Left renal pelvis (tissue), 4 donors: ENCODE measurements at places on chromosomes 3 and 15. TPM values are rescaled to one million over a fixed set of nuclear protein-coding genes. Genes with fewer than 3 reads are reported as not detected.

DNA sequence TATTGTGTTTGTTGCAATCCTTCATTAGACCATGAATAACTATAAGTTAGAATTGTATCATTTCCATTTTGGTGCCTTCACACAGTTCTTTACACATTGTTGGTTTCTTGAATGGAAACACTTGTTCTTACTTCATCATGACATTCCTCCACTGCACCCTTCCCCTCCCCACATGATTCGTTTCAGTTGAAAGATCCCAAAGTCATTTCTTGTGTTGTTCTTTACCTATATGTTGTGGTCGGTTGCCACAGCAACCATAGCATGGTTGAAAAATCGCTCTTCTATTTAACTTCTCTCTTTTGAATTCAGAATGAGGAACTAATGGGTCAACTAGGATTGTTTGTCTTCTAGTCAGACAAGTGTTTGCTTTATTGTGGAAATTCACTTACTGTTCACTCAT lies 103.3 kb downstream of the IL1RAP start:
- peak; percentile 42 for DNase-seq

RPL32 gene
- 2,167 TPM for polyA plus RNA-seq

DNA sequence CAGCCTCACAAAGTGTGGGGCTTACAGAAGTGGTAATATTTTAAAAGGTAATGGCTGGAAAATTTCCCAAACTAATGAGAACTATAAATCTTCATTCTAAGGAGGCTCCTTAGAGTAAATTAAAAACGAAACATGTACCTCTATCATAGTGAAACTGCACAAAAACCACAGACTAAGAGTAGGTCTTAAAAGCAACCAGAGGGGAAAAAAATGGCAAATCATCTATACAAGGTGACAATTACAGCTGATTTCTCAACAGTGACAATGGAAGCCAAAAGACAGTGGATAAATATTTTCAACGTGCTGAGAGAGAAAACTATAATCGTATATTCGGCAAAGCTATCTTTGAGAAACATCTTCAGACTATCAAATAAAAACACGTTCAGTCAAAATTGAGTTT lies 20.6 kb downstream of the HEG1 start:
- no peak for DNase-seq

DNA sequence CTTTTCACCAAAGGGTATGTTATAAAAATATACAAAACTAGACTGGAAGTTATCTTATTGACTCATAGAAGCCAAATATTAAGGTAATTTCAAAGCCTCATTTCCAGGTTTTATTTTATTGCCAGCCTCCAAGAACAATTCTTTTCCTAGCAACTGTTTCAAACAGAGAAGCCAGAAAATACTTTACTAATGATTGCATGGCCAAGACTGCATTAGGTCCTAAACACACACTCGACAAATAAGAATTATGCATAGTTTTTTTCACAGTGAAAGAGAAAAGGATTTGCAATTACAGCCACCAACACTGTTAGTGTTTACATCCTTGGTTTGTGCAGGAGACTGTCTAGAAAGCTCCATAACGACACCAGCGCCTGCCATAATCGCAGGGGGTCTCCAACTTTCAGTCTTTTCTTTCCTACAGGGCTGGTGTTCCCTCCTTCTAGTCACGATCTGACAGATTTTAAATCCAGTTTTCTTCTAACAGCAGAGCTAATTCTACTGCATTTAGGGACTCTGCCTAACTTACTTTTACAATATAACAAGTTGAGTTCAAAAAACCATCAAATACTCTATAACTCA lies 58.1 kb downstream of the CLASP2 start:
- DNase-seq = no peak

DNA sequence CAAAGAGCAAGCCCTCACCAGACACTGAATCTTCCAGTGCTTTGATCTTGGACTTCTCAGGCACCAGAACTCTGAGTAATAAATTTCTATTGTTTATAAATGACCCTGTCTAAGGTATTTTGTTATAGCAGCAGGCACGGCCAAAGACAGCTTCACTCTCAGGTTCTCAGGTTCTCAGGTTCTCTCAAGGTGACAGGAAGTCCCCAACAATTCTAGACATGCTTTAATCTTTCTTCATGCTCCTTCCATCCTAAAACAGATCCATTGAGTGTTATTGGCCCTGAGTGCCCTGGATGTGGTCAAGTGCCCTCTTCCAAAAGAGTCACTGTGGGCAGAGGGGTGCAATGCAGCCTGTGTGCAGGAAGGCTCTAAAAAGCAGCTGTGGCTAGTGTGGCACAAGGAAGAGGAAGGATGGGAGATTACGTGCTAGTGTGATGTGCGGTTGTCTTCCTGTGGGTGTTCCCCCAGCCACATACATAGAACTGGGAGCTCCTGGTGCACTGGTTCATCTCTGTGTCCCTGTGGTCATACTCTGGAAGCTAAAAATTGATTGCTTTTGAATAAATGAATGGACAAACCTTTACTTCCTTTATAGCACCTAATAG lies 11.0 kb upstream of the RAB7A start:
- no peak for DNase-seq
